ENCODE measurements at places on chromosomes 11 and 22.

GRCh38 chr11:134223121-134223520 lies 646 bp downstream of the NCAPD3 start:
- DNase-seq = no peak

DNA sequence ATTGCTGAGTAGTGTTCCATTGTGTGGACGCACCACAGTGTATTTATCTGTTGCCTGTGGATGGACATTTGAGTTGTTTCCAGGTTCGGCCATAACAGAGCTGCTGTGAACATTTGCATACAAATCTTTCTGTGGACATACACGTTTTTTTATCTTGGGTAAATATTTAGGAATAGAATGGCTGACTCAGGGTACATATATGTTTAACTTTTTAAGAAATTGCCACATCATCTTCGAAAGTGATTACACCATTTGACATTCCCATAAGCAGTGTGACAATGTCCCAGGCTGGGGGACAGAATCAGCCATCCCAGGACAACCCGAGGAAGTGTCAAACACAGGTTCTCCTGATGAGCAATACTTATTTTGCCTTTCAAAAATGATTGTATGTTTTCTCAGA lies 87.9 kb downstream of the OSBP2 start:
- no peak for DNase-seq

- DNase-seq = no peak
Observed at GRCh38 chr11:324156-324555, 3.5 kb upstream of the IFITM3 start.

DNA sequence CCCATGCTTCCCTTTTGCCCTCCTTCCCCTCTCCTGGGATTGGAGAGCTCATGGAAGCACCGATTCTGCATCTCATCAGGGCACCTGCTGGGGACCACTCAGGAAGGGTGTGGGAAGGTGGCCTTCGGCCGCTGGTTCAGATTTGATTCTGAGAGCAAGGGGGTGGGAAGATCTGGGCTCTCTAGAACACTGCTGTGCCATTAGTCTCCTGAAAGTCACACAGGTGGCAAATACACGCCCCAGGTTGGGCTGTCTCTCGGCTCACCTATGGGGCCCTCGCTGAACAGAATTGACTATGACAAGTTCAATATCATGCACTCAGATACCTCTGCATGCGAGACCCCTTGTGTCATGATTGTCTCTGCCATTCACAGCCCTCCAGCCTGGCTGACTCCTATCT lies 12.8 kb upstream of the APOBEC3A start:
- DNase-seq = no peak

GRCh38 chr22:27113211-27113635 lies 455.8 kb downstream of the MIAT start:
- peak; percentile 94 for DNase-seq

- no peak for DNase-seq
Observed at GRCh38 chr11:16280256-16280682, 76.1 kb downstream of the SOX6 start.

GRCh38 chr11:64787526-64788320 lies 9.4 kb upstream of the SF1 start:
- DNase-seq = peak; percentile 51

- no peak for DNase-seq
Observed at GRCh38 chr11:57164317-57164716, 17.4 kb upstream of the LRRC55 start.

- DNase-seq = no peak
Observed at GRCh38 chr11:63549411-63549810, 12.8 kb downstream of the PLAAT4 start.

GRCh38 chr11:130418210-130418609 lies 10.2 kb downstream of the ADAMTS8 start:
- DNase-seq = no peak

DNA sequence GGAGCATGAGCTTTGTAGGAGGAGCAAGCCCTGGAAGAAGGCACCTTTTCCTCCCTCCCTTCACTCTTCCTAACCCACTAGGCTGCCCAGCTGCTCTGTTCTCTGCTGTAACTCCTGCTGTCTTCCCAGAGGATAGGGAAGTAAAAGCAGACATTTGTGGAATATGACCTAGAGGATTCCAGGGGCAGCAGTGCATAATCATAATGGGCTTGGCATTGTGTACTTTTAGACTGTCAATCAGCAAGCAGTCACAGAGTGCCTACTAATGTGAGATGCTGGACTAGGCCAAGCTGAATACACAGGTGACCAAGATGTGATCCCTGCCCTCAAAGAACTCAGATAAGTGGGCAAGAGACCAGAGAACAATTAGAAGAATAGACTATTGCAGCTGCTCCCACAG lies 133.0 kb downstream of the NAV2 start:
- DNase-seq = no peak

DNA sequence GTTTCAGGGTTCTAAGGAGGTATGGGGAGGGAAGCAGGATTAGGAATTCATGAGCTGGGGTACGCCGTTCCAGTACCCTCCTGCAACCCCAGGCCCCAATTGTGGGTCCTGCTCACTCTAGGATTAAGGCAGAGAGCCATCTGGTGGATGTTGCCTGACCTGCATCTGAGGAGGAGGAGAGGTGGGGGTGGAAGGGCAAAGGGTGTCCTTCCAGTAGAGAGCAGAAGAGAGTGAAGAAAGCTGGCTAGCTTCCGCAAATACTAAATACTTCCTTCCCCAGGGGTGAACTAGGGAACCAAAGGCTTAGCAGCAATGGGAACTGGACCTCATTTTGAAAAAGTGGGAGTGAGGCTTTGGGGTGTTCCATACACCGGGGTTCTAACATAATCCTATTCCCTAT lies 10.6 kb downstream of the LRRC51 start:
- peak; percentile 55 for DNase-seq

DNA sequence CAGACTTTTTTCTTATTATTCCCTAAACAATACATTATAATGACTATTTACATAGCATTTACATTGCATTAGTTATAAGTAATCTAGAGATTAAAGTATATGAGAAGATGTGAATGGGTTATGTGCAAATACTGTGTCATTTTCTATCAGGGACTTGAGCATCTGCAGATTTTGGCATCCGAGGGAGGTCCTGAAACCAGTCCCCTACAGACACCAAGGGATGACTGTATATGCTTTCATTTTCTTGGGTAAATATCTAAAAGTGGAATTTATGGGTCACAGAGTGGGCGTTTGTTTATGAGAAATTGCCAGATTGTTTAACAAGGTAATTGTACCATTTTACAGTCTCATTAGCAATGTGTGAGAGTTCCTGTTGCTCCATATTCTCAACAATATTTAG lies 454.5 kb upstream of the API5 start:
- DNase-seq = no peak

- no peak for DNase-seq
Observed at GRCh38 chr11:19216021-19216420, 14.2 kb upstream of the CSRP3 start.

DNA sequence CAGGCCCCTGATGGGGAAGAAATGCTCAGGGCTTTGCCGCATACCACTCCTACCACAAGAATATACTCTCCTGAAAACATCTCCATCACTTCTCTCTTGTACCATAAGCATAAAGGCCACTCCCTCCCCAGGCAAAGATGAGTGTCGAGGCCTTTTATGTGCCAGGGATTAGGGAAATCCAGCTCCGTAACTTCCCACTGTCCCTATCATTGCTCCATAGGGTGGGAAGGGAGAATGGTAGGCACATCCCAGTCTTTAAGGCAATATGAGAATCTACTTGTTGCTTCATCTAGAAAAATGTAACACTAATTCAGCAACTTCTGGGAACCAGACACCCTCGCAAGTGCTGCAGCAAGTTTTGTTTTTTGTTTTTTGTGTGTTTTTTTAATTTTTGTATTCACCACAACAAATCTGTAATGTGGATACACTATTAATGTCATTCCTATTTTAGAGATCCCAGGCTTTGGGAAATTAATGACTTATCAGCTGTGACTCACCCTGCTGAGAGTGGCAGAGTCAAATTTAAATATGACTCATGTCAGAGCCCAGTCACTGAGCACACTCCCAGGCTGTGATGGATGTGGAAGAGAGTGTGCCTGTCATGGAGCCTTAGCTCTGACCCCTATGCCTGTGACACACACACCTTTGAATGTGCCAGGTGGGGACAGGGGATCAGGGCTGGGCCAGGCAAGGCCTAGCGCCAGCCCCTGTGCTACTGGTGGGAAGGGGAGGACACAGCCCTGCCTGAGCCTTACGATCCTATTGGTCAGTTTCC lies 23.4 kb downstream of the PANX1 start:
- peak; percentile 79 for DNase-seq

- peak; percentile 1 for DNase-seq
Observed at GRCh38 chr11:109123816-109124787, 297.9 kb upstream of the C11orf87 start.

GRCh38 chr11:121309688-121310087 lies 17.1 kb downstream of the SC5D start:
- DNase-seq = no peak

DNA sequence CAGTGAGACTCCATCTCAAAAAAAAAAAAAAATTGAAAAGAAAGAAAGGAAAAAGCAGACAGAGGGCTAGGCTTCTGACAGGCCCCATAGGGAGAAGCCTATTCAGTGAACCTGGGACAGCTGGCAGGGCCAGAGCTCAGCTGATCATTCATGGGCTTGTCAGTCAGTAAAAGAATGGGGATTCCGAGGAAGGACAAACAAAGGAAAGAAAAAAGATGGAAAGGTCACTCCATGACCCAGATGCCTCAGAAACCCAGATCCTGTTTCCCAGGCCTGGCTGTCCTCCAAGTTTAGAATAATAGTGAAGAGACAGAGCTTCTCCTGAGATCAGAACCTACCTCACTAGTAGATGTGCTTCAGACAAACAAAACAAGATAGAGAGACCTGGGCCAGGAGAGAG lies 34.3 kb upstream of the ASPHD2 start:
- no peak for DNase-seq

GRCh38 chr22:34161431-34162123 lies 241.3 kb upstream of the LARGE1 start:
- DNase-seq = no peak

DNA sequence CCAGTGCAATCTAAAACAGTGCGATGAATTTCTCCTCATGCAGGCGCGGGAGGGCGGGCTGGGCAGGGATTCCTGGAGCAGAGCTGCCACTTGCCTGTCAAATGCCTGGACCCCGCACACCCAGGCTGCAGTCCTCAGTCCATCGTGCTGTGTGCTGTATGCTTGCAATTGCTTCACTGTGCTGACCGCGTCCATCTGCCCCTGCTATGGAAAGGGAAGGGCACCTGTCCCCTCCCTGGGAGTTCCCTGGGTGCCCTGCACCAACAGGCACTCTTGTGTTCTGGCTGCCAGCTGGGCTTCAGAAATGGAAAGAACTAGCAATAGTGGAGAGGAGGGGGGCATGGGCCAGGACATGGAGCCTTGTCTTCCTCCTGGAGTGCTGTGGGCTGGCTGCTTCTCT lies 185.4 kb upstream of the B3GAT1 start:
- DNase-seq = no peak

GRCh38 chr11:111586388-111586831 lies 15.8 kb upstream of the SIK2 start:
- DNase-seq = peak; percentile 35

DNA sequence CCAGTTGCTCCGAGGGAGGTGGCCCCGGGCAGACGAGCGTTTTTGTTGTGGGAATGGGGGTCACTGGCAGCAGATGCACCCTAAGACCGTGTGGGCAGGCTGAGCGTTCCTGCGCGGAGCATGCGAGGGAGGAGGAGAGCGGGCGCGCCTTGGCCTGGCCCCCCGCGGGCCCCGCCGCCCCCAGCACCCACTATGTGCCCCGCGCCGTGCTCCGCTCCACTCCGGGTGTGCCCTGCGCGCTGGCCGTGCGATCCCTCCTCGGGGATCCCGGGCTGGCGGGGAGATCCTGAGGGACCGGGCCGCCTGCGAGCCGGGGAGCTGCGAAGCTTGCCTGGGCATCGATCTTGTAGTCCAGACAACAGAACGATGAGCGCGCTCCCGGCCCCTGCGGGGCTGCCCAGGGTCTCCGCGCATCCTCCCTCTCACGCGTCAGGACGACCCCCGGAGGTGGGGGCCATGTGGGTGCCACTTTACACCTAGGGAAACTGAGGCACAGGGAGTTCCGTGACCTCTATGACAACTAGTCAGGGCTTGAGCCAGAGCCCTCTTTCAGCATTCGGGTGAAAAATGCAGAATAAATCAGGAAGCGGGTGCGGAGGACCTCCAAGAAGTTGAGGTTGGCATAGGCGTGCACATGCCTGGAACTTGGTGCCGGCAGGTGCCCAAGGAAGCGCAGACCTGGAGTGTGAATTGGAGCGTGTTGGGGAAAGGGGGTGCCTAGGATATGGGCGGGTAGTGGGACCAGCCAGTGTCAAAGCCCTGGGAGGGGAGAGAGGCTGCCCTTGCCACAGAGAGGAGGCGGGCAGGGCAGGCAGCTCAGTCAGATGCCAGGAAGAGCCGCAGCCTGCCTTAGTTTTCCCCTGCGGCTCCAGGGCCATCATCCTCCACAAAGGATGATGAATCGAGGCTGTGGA lies 1.3 kb upstream of the KMT5B start:
- DNase-seq = no peak
